ENCODE measurements at places on chromosomes 4 and X.

- DNase-seq = no peak
These were observed 42.2 kb downstream of the NDNF start for GRCh38 chr4:121030131-121030530.

DNA sequence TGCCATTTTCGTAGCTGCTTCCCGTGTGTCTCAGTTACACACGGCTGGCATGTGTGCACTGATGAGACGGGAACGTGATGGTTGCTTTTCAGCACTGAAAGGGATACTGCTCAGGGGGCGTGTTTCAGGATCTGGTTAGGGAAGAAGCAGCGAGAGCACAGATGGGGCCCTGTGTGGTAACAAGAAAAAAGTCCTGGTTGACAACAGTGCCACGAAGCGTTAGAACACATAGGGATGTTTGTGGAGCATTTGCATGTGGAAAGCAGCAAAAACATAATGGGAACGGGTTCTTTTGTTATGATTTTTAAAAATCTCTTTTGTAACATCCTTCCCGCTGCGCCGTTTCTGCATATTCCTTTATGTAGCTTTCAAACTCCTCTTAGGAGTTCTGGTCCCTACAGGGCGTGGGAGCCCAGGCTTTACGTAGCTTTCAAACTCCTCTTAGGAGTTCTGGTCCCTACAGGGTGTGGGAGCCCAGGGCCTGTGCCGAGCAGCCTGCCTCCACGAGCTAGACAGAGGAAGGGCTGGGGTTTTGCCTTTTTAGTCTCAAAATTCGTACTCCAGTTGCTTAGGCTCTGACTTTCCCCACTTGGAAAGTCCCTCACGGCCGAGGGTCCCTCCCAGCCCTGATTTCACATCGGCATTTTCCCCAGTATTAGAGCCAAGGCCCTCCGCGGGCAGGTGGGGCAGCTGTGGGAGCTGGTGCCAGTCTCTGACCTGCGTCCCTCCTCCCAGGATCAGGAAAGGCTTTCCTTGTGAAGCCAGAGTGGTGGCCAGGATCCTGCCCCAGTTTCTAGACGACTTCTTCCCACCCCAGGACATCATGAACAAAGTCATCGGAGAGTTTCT lies 11.0 kb upstream of the MSANTD1 start:
- no peak for DNase-seq

GRCh38 chrX:12890467-12890866 lies 16.0 kb upstream of the TLR8 start:
- DNase-seq = no peak

- no peak for DNase-seq
These were observed 5.2 kb upstream of the PITX2 start for GRCh38 chr4:110627977-110628662.

DNA sequence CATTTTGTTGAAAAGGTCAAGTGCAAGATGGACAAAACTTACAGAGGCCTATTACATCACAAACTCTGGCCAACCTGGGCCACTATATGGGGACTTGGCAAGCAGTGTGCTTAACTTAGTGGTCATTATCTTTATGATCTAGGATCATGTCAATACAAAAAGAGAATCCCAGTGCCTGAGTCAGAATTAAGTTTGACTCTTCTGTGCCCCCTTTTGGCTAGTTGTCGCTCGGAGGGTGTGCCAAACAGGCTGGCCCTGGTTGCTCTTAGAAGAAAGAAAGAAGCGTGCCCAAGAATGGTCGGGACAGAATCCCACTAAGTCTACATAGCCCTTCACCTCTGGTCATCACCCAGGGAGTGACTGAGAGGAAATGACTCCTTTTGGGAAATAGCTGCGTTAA lies 100.1 kb downstream of the EIF4E start:
- DNase-seq = no peak

DNA sequence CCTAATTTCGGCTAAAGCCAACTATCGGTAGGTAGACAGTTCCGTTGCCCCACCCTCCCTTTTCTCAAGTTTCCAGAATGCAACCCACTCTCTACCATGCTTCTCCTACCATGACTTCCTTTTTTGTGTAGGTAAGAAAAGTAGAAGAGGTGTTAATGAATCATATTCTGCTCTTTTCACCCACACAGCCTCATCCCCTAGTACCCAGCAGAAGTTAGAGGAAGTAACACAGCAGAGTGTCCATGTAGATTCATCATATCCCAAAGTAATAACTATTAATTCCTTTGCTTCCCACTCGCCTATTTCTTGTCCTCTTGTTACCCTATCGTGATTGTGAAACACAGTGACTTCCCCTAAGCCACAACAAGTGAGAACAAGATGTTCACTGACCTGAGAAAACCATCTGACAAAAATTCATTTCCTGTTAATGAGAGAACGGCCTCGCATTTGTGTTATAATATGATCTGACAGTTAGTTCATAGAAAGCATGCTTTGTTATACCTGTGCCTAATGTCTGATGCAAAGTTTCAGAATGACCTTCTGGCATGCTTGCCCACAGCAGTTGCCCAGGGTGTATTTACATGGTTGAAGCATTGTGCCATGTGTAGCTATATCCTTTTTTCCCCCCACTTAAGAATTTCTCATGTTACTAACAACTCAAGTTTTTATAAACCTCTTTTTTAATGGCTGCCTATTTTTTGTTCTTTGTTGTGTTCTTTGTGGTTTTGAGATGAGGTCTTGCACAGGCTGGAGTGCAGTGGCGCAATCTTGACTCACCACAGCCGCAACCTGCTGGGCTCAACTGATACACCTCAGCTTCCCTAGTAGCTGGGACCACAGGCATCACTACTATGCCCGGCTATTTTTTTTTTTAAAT lies 185.6 kb downstream of the RAP1GDS1 start:
- peak; percentile 22 for DNase-seq

DNA sequence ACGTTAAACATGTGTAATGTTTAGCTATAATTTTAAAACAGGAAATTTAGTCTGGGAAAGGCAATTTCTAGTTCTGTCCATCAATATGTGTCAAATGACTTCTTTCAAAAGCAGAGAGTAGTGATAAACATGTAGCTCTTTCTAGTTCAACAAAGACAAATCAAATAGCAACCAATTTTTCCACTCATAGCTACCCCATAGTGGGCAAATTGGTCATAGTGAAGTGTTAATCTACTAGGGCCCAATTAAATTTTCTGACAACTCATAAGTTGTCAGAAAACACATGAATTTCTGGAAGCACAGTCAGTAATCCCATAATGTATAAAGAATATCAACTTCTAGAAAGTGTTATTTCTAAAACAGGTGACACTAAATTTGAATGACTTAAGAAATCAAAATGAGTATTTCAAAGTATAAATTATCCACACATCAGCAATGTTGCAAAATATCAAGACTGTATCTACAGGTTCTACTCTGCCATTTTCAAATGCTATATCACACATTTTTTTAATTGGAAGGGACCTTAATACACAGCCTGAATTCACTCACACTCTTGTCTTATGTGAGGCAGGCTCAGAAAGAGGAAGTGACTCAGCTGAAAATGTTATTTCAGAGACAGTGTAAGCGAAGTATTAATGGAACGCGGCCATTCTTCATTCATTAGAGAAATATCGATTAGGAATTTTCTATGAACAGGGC lies 7.7 kb downstream of the OCIAD2 start:
- no peak for DNase-seq

DNA sequence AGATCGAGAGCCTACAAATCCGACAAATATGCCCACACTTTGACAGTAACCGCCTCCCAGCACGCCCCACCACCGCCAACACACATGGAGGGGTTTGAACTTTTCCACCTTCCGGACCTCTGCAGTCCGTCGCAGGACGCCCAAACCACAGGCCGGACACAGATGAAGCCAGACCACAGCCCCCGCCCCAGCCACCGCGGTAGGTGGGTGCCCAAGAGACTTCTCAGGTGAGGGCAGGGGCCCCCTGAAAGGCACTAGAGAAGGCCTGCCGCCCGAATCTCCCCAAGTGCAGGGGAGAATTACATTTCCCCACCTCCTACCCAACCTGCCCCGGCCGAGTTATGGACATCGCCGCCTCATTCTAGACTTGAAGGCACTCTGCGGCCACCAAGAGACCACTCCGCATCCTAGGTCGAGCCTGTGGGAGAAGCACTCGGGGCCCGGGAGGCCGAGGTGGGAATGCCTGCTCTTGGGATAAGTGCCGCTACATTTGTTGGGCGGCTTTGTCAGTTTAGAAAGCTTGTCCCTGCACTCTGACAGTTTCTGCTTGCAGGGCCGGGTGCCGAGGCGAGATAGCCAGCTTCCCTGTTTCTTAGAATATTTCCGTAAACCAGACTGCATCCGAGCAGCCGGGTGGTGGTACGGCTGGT lies 21.5 kb downstream of the HAND2 start:
- DNase-seq = no peak

DNA sequence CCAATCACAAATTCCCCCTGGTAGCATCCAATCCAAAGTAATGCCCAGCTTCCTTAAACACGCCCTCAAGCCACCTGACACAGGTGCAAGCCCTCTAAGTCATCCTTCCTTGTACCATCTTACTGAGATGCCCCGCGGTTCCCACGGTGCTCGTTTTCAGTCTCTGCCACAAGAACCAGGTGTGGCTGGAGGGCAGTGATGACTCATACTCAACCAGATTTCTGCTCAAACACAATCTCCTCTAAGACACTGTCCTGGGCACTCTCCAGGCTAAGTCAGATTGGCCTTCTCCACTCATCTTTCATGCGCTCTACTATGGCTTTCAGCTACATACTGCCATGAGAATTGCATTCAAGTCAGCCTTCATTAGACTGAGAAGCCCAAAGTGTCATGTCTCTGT lies 3.5 kb downstream of the SH3KBP1 start:
- peak; percentile 20 for DNase-seq

- DNase-seq = no peak
These were observed 1.4 kb downstream of the SPON2 start for GRCh38 chr4:1170976-1171310.

- DNase-seq = no peak
These were observed 405.9 kb downstream of the ADGRL3 start for GRCh38 chr4:61605984-61606383.

GRCh38 chr4:187362937-187363857 lies 632.4 kb upstream of the ZFP42 start:
- DNase-seq = no peak

- DNase-seq = no peak
These were observed 14.6 kb upstream of the CLTRN start for GRCh38 chrX:15679246-15679645.

- no peak for DNase-seq
These were observed 343.0 kb downstream of the OPHN1 start for GRCh38 chrX:68090266-68090665.

- DNase-seq = no peak
These were observed 96.4 kb upstream of the DDIT4L start for GRCh38 chr4:100286636-100287035.

GRCh38 chr4:970854-971520 lies 2.4 kb downstream of the DGKQ start:
- DNase-seq = peak; percentile 49

DNA sequence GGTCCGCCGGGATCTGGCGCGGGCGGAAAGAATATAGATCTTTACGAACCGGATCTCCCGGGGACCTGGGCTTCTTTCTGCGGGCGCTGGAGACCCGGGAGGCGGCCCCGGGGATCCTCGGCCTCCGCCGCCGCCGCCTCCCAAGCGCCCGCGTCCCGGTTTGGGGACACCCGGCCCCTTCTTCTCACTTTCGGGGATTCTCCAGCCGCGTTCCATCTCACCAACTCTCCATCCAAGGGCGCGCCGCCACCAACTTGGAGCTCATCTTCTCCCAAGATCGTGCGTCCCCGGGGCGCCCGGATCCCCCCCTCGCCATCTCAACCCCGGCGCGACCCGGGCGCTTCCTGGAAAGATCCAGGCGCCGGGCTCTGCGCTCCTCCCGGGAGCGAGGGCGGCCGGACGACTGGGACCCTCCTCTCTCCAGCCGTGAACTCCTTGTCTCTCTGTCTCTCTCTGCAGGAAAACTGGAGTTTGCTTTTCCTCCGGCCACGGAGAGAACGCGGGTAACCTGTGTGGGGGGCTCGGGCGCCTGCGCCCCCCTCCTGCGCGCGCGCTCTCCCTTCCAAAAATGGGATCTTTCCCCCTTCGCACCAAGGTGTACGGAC lies 482 bp upstream of the SHOX start:
- no peak for DNase-seq

DNA sequence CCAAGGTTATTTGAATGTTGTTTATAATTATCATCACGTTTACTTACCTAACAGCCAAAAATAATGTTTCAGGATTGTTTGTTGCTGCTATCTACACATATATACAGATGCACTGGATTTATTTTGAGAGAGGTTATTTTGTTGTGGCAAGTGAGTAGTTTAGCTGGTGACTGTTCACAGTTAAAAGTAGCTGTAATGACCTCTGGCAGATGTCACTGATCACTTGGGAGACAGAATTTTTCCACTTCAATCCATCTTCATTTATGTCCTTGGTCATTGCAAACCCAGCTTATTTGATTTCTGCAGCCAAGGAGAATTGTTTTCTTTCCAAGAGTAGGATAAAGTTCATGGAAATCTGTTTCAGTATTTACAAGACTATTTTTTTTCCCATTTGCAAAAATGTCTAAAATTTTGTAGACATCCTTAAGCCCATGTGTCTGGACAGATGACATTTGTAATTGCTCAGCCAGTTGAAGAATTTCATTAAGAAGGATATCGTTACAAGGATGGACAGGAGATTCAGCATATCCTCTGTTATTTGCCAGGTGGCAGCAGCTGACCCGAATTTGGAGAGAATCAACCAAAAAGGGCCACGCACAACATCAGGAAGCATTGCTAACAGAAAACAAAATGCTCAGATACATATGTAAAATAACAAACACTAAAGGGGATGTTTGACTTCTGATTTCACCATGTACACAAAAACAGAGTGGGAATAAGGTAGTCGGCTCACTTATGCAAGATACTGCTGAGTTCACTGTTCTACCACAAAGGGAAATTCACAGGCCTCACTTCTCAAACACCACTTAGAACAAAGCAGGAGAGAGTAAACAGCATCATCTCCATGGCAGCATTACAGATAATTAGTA lies 64.5 kb downstream of the GPRIN3 start:
- no peak for DNase-seq

DNA sequence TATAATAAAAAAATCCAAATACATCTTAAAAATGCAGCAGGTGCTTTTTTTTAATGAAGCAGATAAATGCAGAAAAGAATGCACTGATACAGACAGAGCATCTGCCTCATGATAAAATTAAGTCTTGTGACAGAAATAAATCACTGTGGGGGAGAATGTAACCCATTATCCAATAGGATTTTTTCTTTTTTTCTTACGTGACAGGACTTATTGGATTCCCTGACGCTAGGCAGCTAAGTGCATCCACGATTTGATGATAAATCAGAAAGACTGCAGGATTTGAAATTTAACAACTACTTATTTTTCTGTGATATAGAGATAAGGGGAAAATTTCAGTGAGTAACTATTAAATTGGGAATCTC lies 110.6 kb upstream of the PPARGC1A start:
- no peak for DNase-seq

Measured in left colon (tissue), 2 donors.